ENCODE measurements at places on chromosomes 16 and 17.

GRCh38 chr16:86019446-86020047 is 120.6 kb downstream of the IRF8 start:
- no peak for DNase-seq

GRCh38 chr16:31428638-31429247 is 583 bp upstream of the COX6A2 start:
- no peak for DNase-seq

DNA sequence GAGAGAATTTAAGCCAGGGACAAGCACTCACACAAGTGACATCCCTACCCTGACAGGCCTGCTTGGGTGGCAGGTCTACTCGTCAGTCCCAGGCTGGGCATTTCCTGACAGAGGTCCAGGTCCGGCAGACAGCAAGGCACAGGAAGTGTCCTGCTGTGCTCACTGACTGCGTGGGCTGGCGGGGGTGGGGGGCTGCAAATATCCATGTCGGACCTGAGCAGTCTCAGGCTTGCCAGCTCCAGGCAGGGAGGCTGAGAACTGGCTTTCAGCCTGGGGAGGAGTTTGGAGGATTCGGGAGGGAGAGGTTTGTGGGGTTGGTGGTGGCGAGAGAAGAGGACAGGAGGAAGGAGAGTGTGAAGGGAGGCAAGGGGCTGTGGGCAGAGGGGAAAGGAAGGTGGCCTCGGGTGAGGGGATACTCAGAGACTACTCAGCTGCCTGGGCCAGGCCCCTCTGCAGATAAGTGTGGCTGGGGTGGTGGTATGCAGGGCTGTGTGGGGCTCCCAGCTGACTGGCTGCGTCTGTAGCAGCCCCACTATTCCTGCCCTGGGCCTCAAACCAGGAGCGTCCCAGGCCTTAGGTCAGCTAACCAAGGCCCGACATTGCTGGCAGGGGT is 7.8 kb downstream of the HIC1 start:
- no peak for DNase-seq

DNA sequence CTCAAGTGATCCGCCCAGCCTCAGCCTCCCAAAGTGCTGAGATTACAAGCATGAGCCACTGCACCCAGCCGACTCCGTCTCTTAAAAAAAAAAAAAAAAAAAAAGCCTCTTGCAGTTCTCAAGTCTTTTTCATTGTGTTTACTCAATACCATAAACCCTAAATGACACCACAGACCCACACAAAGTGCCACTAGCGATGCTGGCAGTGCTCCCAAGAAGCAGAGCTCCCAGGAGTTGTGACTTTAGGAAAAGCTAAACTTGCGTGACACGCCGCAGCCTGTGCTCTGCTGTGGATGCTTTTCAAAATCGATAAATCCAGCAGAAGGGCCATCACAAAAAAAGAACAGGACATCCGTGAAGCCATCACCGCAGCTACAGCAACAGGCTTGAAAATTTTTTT is 114.7 kb downstream of the ANKRD11 start:
- DNase-seq: no peak

DNA sequence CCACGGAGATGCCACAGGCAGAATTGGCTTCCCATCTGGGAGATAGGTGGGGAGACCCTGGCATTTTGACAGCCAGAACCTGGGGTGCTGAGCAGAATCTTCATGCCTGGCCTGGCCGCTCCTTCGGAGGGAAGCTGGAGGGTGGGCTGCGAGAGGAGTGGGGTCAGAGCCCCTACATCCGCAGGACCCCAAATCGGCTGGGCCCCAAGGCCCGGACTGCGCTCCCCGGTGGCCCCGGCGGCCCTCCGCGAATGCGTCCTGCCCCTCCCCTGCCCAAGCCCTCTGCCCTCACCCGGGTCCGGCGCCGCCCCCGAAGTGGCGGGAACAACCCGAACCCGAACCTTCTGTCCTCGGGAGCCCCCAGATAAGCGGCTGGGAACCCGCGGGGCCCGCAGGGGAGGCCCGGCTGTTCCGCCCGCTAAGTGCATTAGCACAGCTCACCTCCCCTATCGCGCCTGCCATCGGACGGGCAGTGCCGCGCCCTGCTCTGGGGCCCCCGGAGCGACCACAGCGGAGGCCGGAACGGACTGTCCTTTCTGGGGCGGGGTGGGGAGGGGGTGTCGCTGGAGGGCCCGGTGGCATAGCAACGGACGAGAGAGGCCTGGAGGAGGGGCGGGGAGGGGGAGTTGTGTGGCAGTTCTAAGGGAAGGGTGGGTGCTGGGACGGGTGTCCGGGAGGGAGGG is 850 bp upstream of the PNMT start:
- DNase-seq: no peak

- DNase-seq: no peak
Measured at GRCh38 chr16:73124097-73124652, 76.2 kb upstream of the ZFHX3 start.

DNA sequence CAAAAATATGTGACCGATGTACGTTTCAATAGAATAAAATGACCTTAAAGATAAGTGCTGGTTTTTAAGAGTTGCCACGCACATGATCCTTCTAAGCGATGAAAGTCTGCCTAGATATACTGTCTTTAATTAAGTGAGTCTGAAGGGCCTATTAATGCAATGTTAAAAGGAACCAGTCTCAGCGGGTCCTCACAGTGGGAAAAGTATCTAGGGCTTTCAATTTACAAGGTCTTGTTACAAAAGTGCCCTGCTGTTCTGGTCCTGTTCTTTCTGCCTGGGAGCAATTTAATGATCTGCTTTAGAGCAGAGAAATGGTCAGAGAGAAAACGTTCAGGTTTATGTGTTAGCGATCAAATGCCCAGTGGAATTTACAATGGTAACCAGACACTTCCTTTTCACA is 864.0 kb downstream of the KCNJ2 start:
- no peak for DNase-seq

GRCh38 chr17:3015890-3016289 is 47.5 kb downstream of the OR1D5 start:
- DNase-seq: no peak

Measured in left kidney (tissue), 8 donors.